ENCODE measurements at places on chromosomes 7 and 10. TPM values are rescaled to one million over a fixed set of nuclear protein-coding genes. Genes with fewer than 3 reads are reported as not detected.

- DNase-seq: no peak
Measured at GRCh38 chr7:104998040-104998752, 15.8 kb upstream of the KMT2E start.

GPR26 gene
- total RNA-seq: not detected

CASTOR2 gene
- total RNA-seq: 1.6 TPM

GPR85 gene
- total RNA-seq: 0.77 TPM

GRCh38 chr10:85791818-85792532 lies 574.6 kb downstream of the GRID1 start:
- peak; percentile 33 for DNase-seq

DNA sequence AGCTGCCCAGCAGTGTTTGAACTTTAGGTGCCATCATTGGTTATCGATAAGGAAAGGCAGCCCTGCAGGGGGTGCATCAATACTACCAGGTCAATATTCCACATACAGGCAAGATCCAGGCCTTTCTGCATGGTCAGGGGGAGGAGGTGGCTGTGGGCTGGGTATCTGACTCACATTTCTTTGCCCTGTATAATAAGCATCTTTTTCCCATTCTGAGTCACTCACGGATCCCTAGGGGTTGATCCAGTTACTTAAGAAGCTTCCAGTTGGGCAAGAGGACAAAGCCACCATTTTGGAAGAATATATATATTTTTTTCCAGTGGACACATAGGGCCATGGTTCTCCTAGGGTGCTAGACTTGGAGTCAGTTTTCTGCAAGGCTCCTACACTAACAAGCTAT lies 114.2 kb upstream of the HABP2 start:
- DNase-seq: peak; percentile 63

GRCh38 chr7:23955145-23955544 lies 245.1 kb downstream of the STK31 start:
- DNase-seq: peak; percentile 18

HYAL4 gene
- total RNA-seq: under 0.01 TPM

- DNase-seq: no peak
Measured at GRCh38 chr10:36367362-36367761, 725.3 kb upstream of the FZD8 start.

- no peak for DNase-seq
Measured at GRCh38 chr7:106269254-106269961, 15.4 kb downstream of the NAMPT start.

HMX3 gene
- 0.13 TPM for total RNA-seq

- peak; percentile 58 for DNase-seq
Measured at GRCh38 chr7:132580717-132581285, 4.5 kb upstream of the PLXNA4 start.

GRCh38 chr7:10919923-10920322 lies 53.7 kb upstream of the PHF14 start:
- no peak for DNase-seq

All from bronchial epithelial cell (primary cell).